ENCODE measurements at places on chromosomes 3 and 15.
A peak's percentile ranks its signal among the peaks of the same experiment; 100 is the strongest.

GRCh38 chr3:53254509-53255422, 1.1 kb downstream of the TKT start:
- peak; percentile 25 for DNase-seq

DNA sequence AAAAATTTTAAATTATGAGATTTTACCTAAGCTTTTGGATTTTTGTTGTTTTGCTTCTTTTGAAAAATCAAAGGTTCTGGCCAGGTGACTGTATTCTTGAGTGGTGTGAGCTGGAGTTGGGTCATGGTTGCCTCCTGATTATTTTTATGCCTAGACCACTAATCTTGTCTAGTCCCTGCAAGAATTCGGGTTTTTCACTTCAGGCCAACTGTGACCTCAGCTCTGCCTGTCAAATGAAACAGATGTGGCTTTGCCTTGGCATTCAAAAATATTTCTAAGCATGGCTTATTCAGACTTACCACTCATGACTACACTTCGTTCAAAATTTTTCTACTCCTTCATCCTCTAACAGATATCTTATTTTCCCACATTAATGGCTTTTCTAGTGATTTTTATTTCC, 25.4 kb upstream of the CDV3 start:
- DNase-seq = no peak

GRCh38 chr15:71974211-71974610, 143.7 kb downstream of the MYO9A start:
- DNase-seq = no peak

GRCh38 chr3:117610156-117610555, 900.6 kb downstream of the TUSC7 start:
- no peak for DNase-seq

- DNase-seq = no peak
These were observed 449.6 kb downstream of the MECOM start for GRCh38 chr3:169213956-169214355.

Data from activated T-cell treated with anti-CD3 and anti-CD28 coated beads for 1 hour (primary cell).